ENCODE measurements at places on chromosomes 6 and 20.
A peak's percentile ranks its signal among the peaks of the same experiment; 100 is the strongest.

- no peak for DNase-seq
These were observed 96.1 kb downstream of the VEGFA start for GRCh38 chr6:43865932-43866645.

DNA sequence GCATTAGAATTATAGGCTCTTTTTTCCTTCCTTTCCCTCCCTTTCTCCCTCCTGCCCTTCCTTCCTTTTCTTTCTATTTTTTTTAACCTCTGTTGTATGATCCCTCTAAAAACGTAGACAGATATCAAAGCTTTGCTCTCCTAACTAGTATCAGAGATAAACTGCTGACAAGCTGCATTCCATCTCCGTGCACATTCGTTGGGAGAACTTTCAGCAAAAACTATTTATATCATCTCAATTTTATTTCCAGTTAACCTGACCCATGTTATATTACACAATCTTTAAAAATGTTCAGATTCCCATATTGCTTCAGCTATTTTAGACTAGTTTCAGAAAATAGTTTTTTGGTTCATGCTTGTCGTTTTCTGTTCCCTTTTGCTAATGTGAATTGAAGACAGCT, 47.3 kb downstream of the RNF217 start:
- no peak for DNase-seq

DNA sequence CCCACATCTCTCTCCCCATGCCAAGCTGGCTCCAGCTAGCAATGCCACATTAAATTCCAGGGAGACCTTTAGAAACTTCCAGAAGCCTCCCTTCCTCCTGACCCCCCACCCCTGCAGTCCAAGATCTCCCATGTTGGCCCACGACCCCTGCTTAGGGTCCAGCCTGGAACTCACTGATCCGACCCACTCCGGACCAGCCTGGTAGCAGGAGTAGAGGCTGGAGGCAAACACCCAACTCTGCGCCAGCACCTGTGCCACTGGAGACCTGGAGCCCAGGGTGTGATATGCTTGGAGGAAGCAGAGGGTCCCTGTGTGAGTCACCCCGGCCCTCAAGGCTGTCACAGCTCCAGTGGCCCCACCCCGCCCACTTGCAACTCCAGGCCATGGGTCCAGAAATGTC, 3.3 kb upstream of the ULBP1 start:
- no peak for DNase-seq

- DNase-seq, result no peak
These were observed 8.6 kb downstream of the CDC40 start for GRCh38 chr6:110188791-110189190.

- no peak for DNase-seq
These were observed 312.1 kb upstream of the MAN1A1 start for GRCh38 chr6:119661628-119662027.

- DNase-seq, result no peak
These were observed 1233.0 kb upstream of the EYS start for GRCh38 chr6:66940003-66940402.

- no peak for DNase-seq
These were observed 176.0 kb upstream of the FOXQ1 start for GRCh38 chr6:1135726-1136414.

DNA sequence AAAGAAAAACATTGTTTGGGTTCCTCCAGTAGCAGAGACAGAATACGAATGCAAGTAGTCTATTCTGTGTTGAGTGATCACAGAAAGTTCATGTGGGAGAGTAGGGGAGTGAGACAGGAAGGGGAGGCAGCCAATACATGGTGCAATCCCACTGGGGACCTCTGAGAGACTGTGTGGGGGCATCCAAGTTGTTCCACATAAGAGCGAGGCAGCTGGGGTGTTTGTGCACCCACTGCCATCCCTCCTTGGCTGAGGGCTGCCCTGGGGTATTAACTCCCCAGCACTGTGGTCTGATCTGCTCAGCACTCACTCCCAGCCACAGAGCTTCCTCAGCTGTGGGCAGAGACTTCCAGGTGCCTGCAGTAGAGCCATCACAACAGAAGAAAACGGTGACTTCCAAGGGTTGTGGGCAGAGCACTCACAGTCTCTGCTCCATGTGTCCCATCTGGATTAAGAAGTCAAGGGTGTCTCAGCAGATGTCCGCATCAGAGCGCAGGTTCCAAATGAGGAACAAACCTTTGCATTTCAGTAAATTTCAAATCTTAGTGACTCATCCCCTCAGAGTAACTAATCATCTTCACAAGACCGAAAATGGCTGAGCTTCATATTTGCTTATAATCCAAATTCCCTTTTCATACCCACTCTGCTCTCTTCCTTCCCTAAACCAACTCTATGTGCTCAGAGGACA, 101.9 kb upstream of the NAA20 start:
- DNase-seq, result no peak

- DNase-seq, result no peak
These were observed 68.0 kb downstream of the CD164 start for GRCh38 chr6:109314313-109314712.

DNA sequence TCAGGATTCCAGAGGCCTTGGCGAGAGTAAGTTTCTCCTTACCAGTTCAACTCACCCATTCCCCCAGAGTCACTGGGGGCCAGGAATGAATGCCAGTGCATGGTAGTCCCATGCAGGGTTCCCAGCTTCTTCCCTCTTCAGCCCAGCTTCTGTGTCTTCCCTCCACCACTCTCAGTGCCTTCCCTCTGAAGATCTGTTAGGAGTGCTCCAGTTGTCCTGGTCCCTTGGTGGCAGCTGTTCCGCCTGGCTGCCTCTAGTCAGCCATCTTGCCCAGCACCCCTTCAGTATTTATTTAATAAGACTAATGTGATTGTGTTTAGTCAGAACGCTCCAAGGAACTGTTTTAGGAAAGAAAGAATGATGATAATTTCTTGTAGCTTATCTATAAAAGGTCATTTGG, 23.1 kb downstream of the FIG4 start:
- no peak for DNase-seq

DNA sequence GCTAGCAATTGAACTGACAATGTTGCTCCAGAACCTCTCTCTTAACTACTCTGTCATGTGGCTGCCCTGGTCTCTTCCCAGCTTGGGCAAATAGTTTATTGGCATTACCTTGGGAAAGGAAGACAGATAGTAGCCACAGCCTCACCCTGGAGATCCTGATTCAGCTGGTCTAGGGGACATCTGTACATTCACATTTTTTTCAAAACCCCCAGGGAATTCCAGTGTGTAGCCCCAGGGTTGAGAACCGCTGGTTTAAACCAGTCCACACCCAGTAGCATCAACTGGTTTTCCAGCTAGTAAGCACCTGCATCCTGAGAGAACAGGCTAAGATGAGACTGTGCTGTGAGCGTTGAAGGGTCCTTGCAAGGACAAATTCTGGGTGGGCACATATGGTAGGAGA, 9.6 kb downstream of the SCUBE3 start:
- DNase-seq, result no peak

DNA sequence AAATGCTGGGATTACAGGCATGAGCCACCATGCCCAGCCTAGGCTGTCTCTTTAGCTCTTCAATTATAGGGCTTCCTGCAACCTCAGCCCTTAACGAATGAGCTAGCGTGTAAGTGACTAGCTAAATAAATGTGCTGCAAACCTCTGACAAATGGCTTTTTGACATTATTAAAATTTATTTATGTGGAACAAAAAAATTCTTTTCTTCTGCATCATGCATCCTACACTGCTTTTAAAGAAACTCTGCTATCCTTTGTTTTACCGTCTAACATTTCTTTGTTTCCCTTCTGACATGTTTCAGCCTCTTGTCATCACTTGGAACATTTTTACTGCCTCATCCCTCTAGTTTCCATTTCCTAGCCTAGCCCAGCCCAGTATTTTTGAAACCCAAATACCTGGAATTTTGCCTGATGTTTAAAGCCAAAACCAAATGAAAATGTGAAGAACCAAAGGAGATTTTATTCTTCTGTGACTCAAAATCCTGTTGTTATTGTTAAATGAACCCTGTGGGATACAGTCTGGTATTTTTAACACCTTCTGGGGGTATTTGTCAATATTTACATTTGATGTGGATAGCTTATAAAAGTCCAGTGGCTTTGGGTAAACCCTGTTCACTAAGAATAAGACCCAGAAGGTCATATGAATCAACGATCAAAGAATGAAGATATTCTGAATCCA, 9.5 kb downstream of the NT5E start:
- no peak for DNase-seq

DNA sequence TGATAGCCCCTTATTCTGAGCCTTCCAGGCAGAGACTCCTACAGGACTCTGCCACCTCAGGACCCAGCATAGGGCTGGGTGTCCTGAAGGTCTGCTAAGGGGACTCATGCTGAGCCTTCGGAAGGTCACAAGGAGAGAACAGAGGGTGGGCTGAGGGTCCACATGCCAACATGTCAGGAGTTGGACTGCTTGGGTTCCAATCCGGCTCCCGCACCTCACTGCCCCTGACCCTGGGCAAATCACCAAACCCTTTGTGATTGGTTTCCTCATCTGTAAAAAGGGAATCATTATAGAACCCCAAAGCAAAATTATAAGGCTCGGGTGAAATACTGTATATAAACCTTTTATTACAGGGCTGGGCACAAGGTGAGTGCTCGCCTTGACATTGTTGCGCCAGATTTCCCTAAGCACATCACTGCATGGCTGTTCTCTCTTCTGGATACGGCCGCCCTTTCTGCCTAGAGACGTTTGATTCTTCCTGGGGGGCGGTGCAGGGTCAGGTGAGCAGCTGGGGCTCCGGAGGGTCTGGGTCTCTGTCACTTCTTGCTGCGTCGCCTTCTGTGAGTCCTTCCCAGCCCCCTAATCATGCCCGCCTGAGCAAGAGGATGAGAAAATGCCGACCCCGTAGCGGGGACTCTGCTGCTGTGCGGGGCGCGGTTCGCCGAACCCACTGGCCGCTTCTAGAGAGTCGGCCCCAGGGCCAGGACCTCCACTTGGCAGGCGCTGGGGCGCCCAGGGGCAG, 90.5 kb upstream of the EPB41L1 start:
- DNase-seq, result no peak

GRCh38 chr6:5034328-5034727, 30.5 kb upstream of the RPP40 start:
- no peak for DNase-seq

GRCh38 chr20:58447511-58448391, 58.7 kb downstream of the VAPB start:
- peak; percentile 54 for DNase-seq

DNA sequence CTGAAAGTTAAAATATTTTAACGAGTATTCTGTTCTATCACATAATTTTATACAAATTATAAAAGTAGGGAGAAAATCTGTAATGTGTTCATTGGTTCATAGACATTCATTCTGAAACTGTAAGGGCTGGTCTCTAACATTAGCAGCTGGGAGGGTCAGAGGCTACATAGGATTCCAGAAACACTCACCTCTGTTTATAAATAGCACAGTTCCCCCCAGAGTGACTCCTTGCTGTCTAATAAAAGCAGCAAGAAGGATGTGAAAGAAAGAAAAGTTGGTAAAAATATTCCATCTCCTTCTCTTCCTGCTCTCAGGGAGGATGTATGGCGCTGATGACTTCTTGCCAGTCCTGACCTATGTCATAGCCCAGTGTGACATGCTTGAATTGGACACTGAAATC, 25.3 kb upstream of the NAA20 start:
- no peak for DNase-seq

- DNase-seq, result no peak
These were observed at the start of gene ATP9A for GRCh38 chr20:51767867-51768758. Gene ATP9A, minus strand, starts transcription at chr20:51768390. Its CDS starts 21 bp downstream, at chr20:51768369.

GRCh38 chr6:14270142-14270893, 152.7 kb downstream of the CD83 start:
- no peak for DNase-seq

DNA sequence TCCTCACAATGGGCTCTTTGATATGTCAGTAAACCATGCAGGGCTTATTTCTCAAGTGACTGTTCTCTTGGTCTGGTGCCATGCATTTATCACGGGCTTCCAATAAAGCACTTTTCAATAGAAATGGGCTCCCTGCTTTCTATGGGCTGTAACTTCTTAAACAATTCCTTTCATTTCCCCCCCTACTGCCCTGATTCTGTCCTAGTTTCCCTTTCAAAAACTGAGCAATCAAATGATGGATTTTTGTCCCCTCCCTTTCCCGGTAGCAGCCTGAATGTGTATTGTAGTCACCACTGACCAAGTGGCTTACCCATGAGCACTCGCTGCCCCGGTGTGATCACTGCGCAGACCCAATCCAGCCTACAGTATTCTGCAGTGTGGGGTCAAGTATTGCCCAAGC, 13.9 kb downstream of the RPS10 start:
- DNase-seq, result no peak

- DNase-seq, result no peak
These were observed 31.7 kb upstream of the ASXL1 start for GRCh38 chr20:32326504-32326845.

GRCh38 chr6:143844006-143844405, 868 bp downstream of the LTV1 start:
- DNase-seq, result peak; percentile 6

GRCh38 chr6:15444081-15444731, 198.3 kb downstream of the JARID2 start:
- DNase-seq, result no peak

- peak; percentile 24 for DNase-seq
These were observed 1.1 kb upstream of the JAG1 start for GRCh38 chr20:10674684-10675449.

- no peak for DNase-seq
These were observed 121.1 kb downstream of the FOXA2 start for GRCh38 chr20:22462975-22463914.

- no peak for DNase-seq
These were observed 422.6 kb downstream of the QKI start for GRCh38 chr6:163836876-163837690.

- DNase-seq, result no peak
These were observed 19.1 kb downstream of the IPCEF1 start for GRCh38 chr6:154337406-154338005.

GRCh38 chr6:95091823-95092436, 485.4 kb upstream of the MANEA start:
- DNase-seq, result no peak

DNA sequence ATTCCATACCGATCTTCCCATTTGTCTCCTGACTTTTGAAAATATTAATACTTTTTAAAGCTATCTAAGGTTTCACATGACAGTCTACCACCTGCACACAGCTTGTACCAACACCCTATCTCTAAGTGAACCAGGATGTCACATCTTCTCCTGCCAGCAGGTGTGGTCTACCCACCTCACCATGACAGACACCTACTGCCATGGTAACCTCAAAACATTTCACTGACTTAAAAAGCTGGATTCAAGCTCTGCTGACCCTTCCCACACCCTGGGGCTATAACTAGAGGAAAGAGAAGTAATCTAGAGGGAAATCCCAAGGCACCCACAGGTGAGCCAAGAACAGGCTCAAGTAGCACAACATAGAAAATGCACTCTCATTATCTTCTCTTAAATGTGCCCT, 1.2 kb downstream of the SLC17A3 start:
- peak; percentile 67 for DNase-seq

Data from CD4-positive, alpha-beta T cell treated with Interleukin-12 subunit alpha and Interleukin-12 subunit beta, for 1 hour (primary cell).